ENCODE measurements at places on chromosomes 1 and 21. TPM values are rescaled to one million over a fixed set of nuclear protein-coding genes. Genes with fewer than 3 reads are reported as not detected.

- H3K36me3 ChIP-seq = peaks cover 47% of the 10 kb centered on the region
- H3K4me1 ChIP-seq = peaks cover 43% of the 10 kb centered on the region
- peak; percentile 41 for DNase-seq
- H3K27ac ChIP-seq = peak overlapping the region; percentile 81
- H3K27me3 ChIP-seq = no peaks in the 10 kb centered on the region
- peak overlapping the region; percentile 81 for H3K4me3 ChIP-seq
Observed at GRCh38 chr1:33349081-33349759, 28.3 kb upstream of the A3GALT2 start.

GRCh38 chr1:167126317-167126716 lies 32.4 kb downstream of the STYXL2 start:
- H3K27ac ChIP-seq = no peak overlapping the region
- H3K4me1 ChIP-seq = peaks cover 9% of the 10 kb centered on the region
- H3K4me3 ChIP-seq = no peak overlapping the region
- DNase-seq = no peak

DNA sequence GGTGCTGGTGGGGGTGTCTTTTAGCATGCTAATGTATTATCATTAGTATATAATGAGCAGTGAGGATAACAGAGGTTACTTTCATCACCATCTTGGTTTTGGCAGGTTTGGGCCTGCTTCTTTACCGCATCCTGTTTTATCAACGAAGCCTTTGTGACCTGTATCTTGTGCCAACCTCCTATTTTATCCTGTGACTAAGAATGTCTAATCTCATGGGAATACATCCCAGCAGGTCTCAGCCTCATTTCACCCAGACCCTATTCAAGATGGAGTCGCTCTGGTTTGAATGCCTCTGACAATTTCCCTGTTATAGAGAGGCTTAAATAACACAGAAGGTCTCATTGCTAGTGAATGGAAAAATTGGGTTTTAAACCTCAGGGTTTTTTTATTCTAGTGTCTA lies 300.8 kb upstream of the PROX1 start:
- no peak overlapping the region for H3K4me3 ChIP-seq
- DNase-seq = no peak
- peaks cover 25% of the 10 kb centered on the region for H3K27me3 ChIP-seq
- no peak overlapping the region for H3K27ac ChIP-seq

- peaks cover 66% of the 10 kb centered on the region for H3K4me1 ChIP-seq
- no peak overlapping the region for H3K27ac ChIP-seq
- H3K27me3 ChIP-seq = no peaks in the 10 kb centered on the region
- peaks cover 8% of the 10 kb centered on the region for H3K36me3 ChIP-seq
- no peak overlapping the region for H3K4me3 ChIP-seq
Observed at GRCh38 chr1:162217706-162218105, 148.2 kb downstream of the NOS1AP start.

GRCh38 chr1:113136476-113136875 lies 63.5 kb downstream of the LRIG2 start:
- H3K4me1 ChIP-seq = peaks cover 8% of the 10 kb centered on the region
- no peak overlapping the region for H3K27ac ChIP-seq
- H3K27me3 ChIP-seq = no peaks in the 10 kb centered on the region
- H3K4me3 ChIP-seq = no peak overlapping the region
- DNase-seq = no peak

GRCh38 chr1:53964109-53964508 lies 18.0 kb downstream of the LRRC42 start:
- no peak for DNase-seq
- peaks cover 8% of the 10 kb centered on the region for H3K36me3 ChIP-seq
- no peak overlapping the region for H3K27ac ChIP-seq
- H3K4me3 ChIP-seq = no peak overlapping the region
- H3K4me1 ChIP-seq = peaks cover 9% of the 10 kb centered on the region
- no peaks in the 10 kb centered on the region for H3K27me3 ChIP-seq

- no peak for DNase-seq
- no peak overlapping the region for H3K27ac ChIP-seq
- no peaks in the 10 kb centered on the region for H3K36me3 ChIP-seq
- H3K27me3 ChIP-seq = no peaks in the 10 kb centered on the region
- H3K4me3 ChIP-seq = no peak overlapping the region
Observed at GRCh38 chr1:99533909-99534637, 111.8 kb upstream of the PALMD start.

DNA sequence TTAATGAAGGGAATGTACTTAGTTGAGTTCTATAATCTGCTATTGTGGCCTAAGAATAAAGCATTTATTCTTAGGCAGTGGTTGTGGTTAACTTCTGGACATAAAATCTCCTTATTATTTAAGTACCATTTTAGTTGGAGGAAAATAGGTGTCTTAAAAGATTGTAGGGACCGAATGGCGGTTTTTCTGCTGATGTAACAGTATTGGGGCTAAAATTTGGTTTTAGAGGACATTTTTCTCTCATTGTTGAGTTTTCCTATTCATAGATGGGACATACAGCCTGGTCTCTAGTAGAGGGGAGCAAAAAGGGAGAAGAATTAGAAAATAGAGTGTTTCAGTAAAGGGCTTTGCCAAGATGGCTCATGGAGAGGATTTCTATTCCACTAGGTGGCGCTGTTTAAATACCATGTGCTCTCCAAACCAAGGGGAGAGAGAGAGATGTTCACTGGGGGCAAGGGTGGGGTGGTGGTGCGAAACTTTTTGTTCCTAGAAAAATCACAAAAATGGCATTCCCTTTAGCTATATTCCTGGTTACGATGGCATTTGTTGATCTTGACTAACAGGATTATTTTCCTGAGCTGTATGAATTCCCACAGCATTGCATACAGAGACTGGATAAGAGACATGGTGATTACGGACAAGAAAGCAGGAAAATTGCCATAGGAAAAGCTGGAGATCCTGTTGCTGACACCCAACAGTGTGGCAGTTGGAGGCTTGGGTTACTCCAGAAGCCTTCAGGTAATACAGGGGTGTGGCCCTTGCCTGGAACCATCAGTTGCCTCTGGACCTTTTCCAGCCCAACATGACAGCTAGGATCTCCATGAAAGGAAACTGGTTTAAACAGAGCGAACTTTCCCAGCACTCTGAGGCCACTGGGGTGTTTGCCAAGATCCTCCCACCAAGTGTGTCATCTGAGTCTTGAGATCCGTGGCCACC lies 18.2 kb upstream of the FCGR2A start:
- H3K27me3 ChIP-seq = peaks cover 60% of the 10 kb centered on the region
- no peaks in the 10 kb centered on the region for H3K36me3 ChIP-seq
- no peak overlapping the region for H3K4me3 ChIP-seq
- DNase-seq = peak; percentile 58
- H3K4me1 ChIP-seq = no peaks in the 10 kb centered on the region

- DNase-seq = no peak
- H3K27me3 ChIP-seq = no peaks in the 10 kb centered on the region
- H3K4me3 ChIP-seq = no peak overlapping the region
- no peaks in the 10 kb centered on the region for H3K36me3 ChIP-seq
Observed at GRCh38 chr1:232486454-232487207, 143.3 kb downstream of the SIPA1L2 start.

DNA sequence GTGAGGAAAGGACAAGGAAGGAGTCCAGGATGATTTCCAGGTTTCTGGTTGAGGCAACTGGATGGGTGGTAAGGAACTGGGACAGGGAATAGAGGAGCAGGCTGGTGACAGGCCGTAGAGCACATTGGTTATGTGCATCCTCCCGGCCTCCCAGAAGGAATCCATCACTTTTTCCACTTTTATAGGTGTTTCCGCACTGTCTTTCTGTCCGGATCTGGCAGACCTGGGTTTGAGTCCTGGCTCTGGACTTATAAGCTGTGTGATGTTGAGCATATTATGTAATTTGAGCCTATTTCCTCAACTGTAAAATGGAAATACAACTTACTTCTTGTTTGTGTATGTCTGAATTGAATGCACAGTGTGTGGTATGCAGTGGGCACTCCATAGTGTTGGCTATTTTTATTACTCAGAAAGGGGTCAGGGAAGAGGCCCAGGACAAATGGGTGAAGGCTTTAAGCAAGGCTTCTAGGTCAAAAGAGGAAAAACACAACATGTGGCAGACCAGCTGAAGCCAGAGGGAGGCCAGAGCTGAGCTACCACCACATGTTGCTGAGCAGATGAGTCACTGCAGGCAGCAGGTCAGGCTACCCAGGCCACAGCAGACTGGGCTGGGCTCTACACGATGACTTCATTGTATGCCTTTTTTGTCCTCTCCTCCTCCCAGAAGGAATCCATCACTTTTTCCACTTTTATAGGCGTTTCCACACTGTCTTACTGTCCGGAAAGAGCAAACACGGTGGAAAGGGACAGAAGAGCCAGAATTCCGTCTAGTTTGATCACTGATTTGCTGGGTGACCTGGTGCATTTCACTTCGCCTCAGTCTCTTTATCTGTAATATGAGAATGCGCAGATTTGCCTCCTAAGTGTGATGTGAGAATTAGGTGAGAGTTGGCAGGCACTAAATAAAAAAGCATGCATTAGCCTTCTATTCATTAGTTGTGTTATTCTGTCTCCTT lies 791 bp upstream of the MAST2 start:
- peak; percentile 69 for DNase-seq
- peak overlapping the region; percentile 87 for H3K4me3 ChIP-seq
- peak overlapping the region; percentile 37 for H3K27ac ChIP-seq
- H3K27me3 ChIP-seq = no peaks in the 10 kb centered on the region
- peaks cover 18% of the 10 kb centered on the region for H3K36me3 ChIP-seq

- H3K36me3 ChIP-seq = peaks cover 28% of the 10 kb centered on the region
- H3K4me1 ChIP-seq = peaks cover 10% of the 10 kb centered on the region
- no peak overlapping the region for H3K4me3 ChIP-seq
- no peaks in the 10 kb centered on the region for H3K27me3 ChIP-seq
- DNase-seq = no peak
- no peak overlapping the region for H3K27ac ChIP-seq
Observed at GRCh38 chr1:970973-971730, 4.9 kb downstream of the PLEKHN1 start.

DNA sequence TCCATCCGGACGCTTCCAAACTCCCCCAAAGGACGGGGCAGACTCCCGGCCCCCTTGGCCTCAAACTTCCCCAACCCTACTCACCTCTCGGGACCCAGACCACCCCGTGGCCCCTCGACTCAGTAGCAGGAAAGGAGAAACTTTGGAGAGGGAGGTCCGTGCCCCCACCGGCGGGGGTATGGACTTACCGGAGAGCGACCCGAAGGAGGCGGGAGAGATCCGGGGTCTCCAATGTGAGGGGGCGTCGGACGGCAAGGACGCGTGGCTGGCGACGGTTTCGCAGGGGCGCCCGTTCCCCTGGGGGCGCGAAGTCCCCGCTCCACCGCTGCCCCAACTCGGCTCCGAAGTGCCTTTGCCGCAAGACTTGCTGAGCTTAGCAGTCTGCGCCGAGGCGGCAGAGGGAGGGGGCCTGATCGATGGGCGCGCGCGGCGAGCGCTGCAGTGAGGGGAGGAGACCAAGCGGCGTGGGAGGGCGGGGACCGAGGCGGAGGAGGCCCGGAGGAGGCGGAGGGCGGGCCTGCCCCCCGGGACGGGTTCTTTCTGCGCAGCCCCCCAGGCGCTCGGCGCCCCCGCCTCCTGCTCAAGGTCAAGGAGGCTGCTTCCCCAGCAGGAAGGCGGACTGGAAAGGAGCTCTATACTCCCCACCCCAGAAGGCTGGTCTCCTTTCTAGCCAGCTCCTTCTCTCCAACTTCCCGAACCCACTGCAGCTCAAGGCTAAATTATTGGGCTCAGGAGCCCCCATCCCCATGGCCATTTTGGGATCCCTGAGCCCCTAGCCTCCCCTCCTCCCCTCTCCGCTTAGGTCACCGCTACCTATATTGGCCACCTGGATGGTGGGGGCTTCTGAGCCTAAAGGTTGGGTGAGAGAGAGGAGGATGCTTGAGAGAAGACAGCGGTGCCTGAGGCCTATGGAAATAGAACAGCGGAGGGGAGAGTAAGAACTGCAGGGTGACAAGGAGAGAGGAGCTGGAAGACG lies at the start of gene SYT2:
Gene SYT2 (minus strand): TSS at position 385 of the 976 bp plus-strand sequence. CDS start 104,682 bp downstream, outside the sequence.
- peaks cover 10% of the 10 kb centered on the region for H3K4me1 ChIP-seq
- peak; percentile 46 for DNase-seq
- no peak within 1 kb of the TSS for H3K27ac ChIP-seq
- H3K27me3 ChIP-seq = peaks cover 85% of the 10 kb centered on the region
- peak within 1 kb of the TSS; percentile 50 for H3K4me3 ChIP-seq

GRCh38 chr1:111585447-111586086 lies 34.0 kb upstream of the RAP1A start:
- H3K36me3 ChIP-seq = no peaks in the 10 kb centered on the region
- no peak overlapping the region for H3K27ac ChIP-seq
- no peaks in the 10 kb centered on the region for H3K4me1 ChIP-seq
- no peak for DNase-seq

GRCh38 chr1:17696417-17697301 lies 58.5 kb upstream of the ACTL8 start:
- H3K27ac ChIP-seq = no peak overlapping the region
- no peaks in the 10 kb centered on the region for H3K4me1 ChIP-seq
- peaks cover 12% of the 10 kb centered on the region for H3K36me3 ChIP-seq
- H3K27me3 ChIP-seq = peaks cover 14% of the 10 kb centered on the region

GRCh38 chr1:5904551-5904950 lies 87.7 kb downstream of the NPHP4 start:
- no peaks in the 10 kb centered on the region for H3K36me3 ChIP-seq
- no peak overlapping the region for H3K4me3 ChIP-seq
- no peaks in the 10 kb centered on the region for H3K4me1 ChIP-seq
- H3K27me3 ChIP-seq = no peaks in the 10 kb centered on the region

- peaks cover 50% of the 10 kb centered on the region for H3K36me3 ChIP-seq
- H3K27ac ChIP-seq = peak overlapping the region; percentile 18
- peaks cover 57% of the 10 kb centered on the region for H3K4me1 ChIP-seq
- H3K4me3 ChIP-seq = no peak overlapping the region
Observed at GRCh38 chr1:33007190-33008050, 29.3 kb downstream of the AK2 start.

- peaks cover 6% of the 10 kb centered on the region for H3K36me3 ChIP-seq
- H3K4me1 ChIP-seq = no peaks in the 10 kb centered on the region
- peak overlapping the region; percentile 65 for H3K4me3 ChIP-seq
- DNase-seq = peak; percentile 54
- H3K27me3 ChIP-seq = no peaks in the 10 kb centered on the region
Observed at GRCh38 chr1:119327450-119328155, 41.0 kb upstream of the HAO2 start.

DNA sequence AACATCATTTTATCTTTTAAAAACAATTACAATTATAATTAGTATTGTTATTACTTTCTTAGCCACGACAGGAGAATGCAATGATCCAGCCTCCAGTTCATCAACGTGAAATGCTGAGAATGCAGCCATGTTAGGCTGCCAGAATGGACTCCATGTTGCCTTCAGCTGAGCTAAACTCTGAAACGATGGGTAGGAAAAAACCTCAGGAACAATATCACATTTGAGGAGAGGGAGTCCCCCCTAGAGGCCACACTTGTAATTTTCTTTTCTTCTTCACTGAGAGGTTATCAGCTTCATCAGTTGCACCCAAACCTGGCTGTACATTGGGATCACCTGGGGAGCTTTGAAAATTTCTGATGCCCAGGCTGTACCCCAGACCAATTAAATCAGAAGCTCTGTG lies 34.6 kb upstream of the DNAH14 start:
- H3K4me1 ChIP-seq = no peaks in the 10 kb centered on the region
- no peaks in the 10 kb centered on the region for H3K36me3 ChIP-seq
- H3K27me3 ChIP-seq = peaks cover 22% of the 10 kb centered on the region
- DNase-seq = no peak
- H3K27ac ChIP-seq = no peak overlapping the region

GRCh38 chr21:28333578-28334075 lies 659.0 kb downstream of the LTN1 start:
- DNase-seq = no peak
- no peak overlapping the region for H3K4me3 ChIP-seq
- no peaks in the 10 kb centered on the region for H3K27me3 ChIP-seq

Gene SPATA21
- total RNA-seq = not detected

Gene CLDN17
- total RNA-seq = not detected

Gene CDC20
- 128 TPM for total RNA-seq

Gene DNASE2B
- total RNA-seq = not detected

Gene NAV1
- total RNA-seq = 24.8 TPM

Gene MTMR11
- 35.7 TPM for total RNA-seq

Gene CDC42SE1
- total RNA-seq = 110 TPM

Measured in Calu3 (cell line).